Stimulated activated naive CD8-positive, alpha-beta T cell treated with anti-CD3 and anti-CD28 coated beads, Interleukin-15, Interleukin-2, amounts not matched to agents 100 U/mL and 50 U/mL, for 24 hours (primary cell): ENCODE measurements at places on chromosomes 1 and 21.

- no peak for DNase-seq
Observed at GRCh38 chr1:202964791-202965410, 2.2 kb downstream of the CYB5R1 start.

- no peak for DNase-seq
Observed at GRCh38 chr1:28913786-28914227, 562 bp upstream of the EPB41 start.

- peak; percentile 33 for DNase-seq
Observed at GRCh38 chr1:46413596-46413985, 19.5 kb downstream of the FAAH start.

DNA sequence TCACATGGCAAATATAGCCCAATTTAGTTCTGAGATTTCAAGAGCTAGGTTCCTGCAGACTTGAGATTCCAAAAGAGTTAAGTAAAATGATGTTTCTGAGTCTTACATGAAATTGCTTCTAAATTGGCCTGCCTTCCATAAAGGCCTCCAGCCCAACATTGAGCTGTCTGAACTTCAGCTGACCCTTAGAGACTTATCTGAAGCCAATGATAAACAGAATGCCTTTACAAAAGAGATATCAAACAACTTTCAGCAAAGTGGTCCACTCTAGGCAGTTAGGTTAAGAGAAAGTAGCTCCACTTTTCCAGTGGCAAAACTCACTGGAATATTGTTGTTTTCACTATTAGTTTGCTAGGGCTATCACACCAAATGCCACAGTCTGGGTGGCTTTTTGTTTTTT lies 6.3 kb upstream of the RC3H1 start:
- no peak for DNase-seq

DNA sequence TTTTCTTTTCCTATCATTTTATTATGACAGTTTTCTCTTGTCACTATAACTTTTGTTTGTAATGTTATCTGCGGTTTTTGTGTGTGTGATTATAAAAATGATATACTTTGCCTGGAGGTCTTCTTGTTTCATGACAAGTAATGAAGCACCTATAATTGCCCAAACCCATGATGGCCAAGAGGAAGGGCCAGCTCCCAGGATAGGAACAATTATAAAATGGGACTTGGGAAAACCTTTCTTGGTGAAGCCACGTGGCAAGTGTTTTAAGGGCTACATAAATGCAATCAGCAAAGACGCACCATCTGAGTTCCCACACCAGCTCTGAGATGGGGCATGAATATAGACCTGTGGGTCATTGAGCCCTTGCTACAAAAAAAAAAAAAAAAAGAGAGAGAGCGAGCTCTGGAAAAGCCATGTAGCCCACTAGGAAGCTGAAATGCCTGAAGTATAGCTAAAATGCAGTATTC lies 462.6 kb upstream of the RUNX1 start:
- no peak for DNase-seq

GRCh38 chr1:64041371-64042131 lies 161.9 kb upstream of the UBE2U start:
- no peak for DNase-seq

- DNase-seq = no peak
Observed at GRCh38 chr1:150843474-150843873, 32.9 kb downstream of the ARNT start.

- DNase-seq = no peak
Observed at GRCh38 chr1:161801955-161802354, 35.8 kb downstream of the ATF6 start.

DNA sequence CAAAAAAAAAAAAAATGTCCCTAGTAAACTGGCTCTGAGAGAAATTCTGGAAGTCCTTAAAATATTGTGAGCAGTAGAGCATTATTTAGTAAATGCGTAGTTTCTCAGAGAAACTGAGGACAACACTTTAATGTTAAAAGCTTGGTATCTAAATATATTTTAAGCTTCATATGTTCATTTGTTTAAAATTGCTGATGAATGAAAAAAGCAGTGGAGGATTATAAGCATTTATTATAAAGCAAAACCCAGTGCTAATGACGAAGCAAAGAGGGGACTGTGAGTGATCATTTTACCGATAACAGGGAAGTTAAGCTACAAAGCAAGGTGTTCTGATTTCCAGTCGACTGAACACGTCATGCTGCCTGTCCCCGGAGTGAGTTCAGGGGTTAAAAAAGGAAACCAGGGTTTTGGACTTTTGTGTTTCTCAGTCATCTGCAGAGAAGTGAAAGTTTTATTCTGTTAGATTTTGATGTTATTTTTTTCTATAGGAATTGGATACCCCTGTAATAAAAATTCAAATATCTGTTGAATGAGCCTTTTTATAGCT lies 64.5 kb upstream of the SCCPDH start:
- no peak for DNase-seq

DNA sequence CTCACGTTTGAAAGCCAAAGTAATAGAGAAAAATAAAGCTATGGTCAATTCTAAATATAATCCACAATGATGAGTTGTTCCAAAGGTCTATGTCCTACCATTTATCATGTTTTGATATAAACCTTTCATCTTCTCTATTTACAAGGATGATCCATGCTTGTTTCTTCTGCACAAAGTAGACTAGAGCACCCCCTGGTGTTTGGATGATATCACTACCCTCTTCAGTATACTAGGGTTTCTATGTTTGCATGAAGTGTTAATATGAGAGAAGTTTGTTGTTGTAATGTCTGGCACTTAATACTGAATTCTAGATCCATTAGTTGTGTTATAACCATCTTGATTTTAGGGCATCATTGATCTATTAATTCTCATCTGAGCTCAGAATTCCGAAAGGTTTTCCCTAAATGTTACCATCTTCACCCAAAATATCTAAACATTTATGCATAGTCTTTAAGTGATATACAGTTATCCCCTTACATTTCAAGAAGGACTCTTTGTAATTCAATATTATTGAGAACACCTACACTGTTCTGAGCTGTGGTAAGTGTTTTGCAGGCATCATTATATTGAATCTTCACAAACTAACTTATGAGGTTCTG lies 21.1 kb downstream of the CLDN8 start:
- DNase-seq = peak; percentile 5

- peak; percentile 69 for DNase-seq
Observed at GRCh38 chr1:2233997-2234761, 6.1 kb downstream of the SKI start.

DNA sequence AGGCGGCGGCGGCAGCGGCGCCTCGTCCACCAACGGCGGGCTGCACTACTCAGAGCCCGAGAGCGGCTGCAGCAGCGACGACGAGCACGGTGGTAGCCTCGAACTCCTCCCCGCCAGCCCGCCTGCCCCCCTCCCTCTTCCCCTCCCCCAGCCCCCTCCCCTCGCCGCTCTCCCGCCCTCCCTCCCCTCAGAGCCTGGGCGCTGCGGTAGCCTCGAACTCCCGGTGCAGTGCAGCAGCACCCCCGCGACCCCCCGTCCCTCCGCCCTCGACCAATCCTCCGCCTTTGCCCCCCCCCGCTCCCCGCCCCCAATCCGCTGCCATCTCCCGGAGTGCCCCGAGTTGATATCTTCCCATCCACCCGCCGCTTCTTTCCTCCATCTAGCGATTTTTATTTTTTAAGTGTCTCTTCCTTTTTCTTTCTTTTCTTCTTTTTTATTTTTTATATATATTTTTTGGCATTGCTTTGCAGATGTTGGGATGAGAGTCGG lies 516 bp downstream of the RCOR3 start:
- DNase-seq = peak; percentile 66

- no peak for DNase-seq
Observed at GRCh38 chr1:211928993-211929637, 98.6 kb upstream of the LPGAT1 start.

DNA sequence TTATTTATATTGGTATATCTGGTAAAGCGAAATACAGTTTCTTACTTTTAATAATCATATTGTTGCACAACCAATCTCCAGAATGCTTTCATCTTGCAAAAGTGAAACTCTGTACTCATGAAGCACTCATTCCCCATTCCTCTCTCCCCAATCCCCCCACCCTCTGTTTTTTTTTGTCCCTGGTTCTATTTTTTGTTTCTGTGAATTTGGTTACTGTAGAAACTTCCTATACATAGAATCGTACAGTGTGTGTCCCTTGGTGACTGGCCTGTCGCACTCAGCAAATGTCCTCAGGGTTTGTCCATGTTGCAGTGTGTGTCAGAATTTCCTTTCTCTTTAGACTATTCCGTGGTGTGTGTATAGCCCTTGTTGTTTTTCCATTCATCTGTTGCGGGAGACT lies 7.9 kb upstream of the NLRP3 start:
- DNase-seq = no peak

DNA sequence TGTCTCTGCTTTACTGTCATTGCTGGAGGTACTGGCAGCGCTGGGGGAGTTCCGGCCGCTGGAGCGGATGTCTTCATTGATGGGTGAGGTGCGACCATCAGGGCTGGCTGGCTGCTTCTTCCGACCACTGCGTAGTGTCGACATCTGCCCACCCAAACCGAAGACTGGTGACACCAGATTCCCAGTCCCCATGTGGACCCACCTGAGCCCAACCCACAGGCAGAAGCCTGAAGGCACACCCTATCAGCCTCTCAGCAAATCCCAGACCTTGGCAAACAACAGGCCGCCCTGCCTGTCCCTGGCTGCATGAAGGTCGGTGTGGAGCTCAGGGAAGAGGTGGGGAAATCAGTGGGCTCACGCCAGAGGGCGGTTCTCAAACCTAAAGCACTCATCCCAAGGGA lies 44.8 kb downstream of the SLC45A1 start:
- DNase-seq = no peak

DNA sequence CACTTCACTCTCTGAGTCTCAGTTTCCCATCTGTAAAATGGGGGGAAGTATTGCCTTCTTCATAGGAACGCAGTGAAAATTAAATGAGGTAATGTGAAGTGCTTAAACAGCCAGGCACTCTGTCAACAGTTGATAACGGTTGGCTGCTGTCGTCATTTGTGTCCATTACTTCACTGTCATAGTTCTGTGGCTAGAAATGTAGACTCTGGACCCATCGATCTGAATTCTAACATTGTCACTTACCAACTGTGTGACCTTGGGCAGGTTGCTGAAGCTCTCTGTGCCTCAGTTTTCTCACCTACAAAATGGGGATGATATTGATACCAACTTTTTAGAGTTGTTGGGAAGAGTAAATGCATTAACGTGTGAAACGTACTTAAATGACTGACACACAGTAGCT lies 152.6 kb downstream of the PTPRU start:
- no peak for DNase-seq

GRCh38 chr1:172147541-172147940 lies 272.9 kb upstream of the C1orf105 start:
- no peak for DNase-seq

DNA sequence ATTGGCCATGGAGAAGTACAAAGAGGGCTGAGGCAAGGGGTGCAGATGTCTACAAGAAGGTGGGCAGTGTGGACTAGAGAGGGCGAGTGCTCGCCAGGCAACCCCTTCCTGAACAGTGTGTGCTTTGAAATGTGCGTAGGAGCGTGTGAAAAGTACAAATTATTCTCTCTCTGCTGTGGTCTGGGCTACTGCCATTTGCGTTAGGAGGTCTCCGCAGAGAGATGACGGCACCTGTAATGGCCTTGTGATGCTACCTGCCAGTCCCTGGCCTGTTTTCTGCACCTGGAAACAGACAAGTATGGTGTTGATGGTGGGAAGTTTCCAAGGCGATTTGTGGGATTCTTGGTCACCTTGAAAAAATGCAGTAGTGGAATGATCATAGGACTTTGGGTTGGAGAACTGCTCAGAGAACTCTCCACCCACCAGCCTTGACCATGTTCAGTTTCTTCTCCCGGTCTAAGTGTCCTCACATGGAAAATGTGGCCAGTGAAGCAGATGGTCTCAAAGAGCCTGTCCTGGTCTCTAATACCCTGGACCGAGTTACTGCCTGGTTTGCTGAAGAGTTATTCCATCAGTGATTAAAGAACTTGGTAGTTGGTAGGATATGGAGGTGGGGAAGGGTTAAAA lies 74.5 kb downstream of the MRPS6 start:
- DNase-seq = no peak

GRCh38 chr1:91314643-91315042 lies 90.0 kb downstream of the HFM1 start:
- DNase-seq = no peak

DNA sequence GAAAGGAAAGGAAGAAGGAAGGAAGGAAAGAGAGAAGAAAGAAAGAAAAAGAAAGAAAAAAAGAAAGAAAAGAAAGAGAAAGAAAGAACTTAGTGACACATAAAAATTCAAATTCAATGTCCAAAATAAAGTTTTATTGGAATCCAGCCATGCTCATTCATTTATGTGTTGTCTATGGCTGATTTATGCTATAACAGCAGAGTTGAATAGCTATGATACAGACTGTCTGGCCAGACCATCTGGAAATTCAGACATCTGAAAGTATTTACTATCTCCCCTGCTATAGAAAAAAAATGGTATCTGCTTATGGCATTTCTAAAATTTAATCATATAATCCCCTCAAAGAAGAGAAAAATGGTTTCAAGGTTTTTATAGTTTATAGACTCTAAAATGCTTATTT lies 79.4 kb upstream of the RRP15 start:
- DNase-seq = no peak

DNA sequence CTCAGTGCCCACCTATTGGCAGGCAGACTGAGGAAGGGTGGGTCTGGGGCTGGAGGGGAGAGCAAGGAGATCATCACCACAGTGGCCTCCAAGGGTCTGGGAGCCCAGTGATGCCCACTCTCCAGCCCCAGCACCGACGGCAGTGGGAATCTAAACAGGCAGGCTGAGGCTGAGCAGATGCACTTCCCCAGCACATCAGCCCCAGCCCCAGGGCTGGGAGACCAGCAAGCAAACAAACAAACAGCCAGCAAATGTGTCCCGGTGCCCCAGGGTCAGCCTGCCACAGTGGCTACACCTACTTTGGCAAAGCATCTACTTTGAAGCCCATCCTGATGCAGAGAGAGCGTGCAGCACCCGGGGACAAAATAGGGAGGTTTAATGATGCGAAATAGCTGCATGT lies 216.3 kb upstream of the ZC3H12A start:
- no peak for DNase-seq

DNA sequence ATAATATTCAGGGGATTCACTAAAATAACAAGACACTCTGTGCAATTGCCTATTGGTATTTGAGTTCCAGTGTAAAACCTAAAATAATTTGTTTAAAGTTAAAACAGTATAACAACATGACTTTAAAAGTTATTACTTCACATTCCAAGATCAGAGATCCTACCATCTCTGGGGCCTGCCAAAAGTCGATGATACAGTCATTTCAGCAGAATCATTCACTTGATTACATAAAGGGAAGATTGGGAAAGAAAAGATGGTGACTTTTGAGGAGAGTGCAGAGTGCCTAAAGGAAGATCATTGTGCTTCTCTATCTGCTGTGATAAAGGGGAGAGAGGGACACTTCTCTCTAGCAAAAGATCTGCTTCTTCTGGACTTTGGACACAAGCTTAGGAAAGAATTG lies 784.4 kb upstream of the ADGRL4 start:
- no peak for DNase-seq
